ENCODE measurements at places on chromosomes 7 and 10.

DNA sequence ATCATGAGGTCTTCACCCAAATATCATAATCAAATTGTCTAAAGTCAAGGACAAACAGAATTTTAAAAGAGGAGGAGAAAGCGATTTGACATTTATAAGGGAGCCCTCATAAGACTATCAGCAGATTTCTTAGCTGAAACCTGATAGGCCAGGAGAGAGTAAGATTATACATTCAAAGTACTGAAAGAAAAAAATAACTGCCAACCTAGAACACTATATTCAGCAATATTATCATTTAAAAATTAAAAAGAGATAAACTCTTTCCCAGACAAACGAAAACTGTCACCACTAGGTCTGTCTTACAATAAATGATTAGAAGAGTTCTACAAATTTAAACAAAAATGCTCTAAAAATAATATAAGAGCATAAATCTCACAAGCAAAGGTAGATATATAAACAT lies 154.1 kb upstream of the TMEM106B start:
- DNase-seq, result no peak

DNA sequence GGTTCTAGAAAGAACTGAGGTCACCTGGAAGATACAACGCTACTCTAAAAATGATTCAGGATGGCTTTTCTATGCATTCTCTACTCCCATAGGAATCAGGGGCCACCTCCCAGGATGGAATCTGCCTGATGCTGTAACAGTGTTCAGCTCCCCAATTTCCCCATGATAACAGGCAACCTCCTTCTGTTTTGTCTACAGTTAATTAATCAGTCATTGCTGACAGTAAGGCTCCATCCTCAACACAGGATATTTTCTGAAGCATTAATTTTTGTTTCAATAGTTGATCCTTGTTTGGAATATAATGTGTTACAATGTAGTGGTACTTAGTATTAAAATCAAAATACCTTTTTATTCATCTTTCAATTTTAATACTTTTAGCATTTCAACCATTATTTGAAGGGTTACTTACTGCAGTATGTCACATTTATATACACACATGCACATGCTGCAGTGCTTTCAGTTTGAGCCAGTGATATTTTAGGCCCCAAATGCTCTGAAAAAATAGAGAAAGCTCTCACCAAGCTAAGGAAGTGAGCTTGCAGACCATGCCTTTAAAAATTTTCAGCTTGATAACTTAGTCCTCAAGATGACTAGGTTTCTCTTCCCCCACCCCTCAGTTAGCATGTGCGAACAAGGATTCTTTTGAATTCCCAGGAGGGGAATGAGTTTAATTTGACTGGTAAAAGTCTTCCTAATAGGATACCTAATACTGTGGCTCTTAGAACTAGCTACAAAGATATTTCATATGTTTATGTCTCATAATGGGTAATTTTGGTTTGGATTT lies 592 bp upstream of the PIK3CG start:
- no peak for DNase-seq

DNA sequence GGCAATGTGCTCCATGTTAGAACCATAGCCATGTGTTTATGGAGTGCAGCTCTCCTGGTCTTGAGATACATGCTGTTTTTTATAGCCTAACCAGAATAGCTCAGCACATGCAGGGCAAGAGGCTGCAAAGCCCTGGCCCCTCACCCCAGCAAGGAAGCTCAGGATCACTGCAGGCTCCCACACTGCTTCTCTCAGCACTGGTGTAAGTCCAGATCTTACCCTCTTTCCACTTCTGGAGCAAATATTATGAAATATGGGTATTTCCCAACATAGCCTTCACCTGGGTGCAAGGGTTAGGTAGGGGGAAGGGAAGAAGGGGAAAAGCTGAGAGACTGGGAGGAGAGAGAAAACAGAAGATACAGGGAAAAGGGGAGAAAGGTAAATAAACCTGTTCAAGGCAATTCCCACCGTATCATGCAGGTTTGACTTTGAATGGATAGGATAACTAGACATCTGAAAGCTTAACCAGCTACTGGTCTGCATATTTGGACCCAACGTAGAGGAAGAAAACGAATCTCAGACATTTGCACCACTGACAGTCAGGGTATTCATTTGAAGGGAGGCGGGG lies 19.7 kb downstream of the SKIDA1 start:
- DNase-seq, result no peak

DNA sequence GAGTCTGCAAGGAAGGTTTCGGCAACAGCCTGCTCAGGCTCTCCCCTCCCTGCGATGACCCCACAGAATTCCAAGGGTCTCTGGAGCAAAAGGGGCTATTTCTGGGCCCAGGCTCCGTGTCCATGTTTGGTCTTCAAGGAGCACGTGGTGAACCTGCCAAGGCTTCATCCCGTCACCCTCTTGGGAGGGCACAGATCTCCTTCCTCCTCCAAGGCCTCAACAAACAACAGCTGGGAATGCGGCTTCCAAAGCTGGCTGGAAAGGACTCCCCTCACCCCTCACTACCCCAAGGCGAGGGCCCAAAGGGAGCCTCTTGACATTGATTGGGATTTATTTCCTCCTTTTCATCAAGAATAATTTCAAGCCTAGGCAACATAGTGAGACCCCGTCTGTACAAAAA lies 14.0 kb upstream of the KPNA7 start:
- no peak for DNase-seq

DNA sequence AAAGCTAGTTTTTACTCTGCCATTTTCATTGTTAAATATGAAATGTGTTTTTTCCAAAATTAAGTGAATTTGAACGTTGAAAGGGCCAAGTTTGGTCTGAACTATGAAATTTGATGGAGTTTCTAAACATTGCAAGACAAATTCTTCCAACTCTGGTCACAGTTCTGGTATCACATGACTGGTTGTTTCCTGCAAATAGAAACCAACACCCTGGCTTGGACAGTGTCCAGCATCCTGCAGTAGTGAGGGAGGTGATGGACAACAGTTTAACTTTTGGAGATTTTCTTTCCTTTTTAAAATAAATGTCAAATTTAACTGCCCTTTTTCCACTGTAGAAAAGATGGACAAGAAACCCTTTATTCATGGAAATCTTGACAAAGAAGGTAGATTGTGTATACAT lies 54.8 kb upstream of the AGBL3 start:
- DNase-seq, result no peak

DNA sequence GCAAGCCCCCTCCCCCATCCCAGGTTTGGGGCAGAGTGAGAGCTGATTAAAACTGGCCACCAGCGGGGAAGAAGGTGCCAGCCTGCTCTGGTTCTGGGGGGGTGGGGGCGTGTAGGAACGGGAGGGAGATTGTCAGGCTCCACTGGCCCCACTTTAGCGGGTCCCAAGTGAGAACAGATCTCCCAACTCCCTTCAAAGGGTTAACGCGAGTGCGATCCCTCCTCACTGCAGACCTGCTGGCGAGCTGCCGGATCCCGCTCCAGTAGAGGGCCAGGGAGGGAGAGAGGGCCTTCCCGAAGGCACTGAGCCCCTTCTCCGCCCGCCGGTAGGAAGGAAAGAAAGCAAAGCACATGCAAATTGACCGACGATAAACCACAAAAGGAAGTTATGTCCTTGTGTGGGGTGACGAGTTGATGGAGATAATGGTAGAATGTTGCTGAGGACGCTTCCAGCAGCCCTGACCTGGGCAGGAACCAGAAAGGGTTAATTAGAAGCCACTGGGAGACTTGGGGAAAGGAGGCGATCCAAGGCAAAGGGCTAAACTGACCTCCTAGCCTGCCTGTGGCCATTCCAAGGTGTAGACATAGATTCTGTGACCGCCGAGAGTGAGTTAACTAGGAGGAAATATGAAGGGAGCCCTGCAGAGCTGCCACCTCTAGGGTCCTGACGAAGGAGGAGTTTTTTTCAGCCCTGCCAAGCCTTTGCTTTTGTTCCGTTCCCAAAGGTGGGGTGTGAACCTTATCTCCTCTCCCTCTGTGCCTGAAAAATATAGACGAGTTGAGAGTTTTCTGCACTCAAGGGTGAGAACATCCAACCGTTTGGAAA lies 1.5 kb downstream of the NRG3 start:
- no peak for DNase-seq

- DNase-seq, result peak; percentile 95
Measured at GRCh38 chr10:34584164-34584563, 230.9 kb downstream of the PARD3 start.

DNA sequence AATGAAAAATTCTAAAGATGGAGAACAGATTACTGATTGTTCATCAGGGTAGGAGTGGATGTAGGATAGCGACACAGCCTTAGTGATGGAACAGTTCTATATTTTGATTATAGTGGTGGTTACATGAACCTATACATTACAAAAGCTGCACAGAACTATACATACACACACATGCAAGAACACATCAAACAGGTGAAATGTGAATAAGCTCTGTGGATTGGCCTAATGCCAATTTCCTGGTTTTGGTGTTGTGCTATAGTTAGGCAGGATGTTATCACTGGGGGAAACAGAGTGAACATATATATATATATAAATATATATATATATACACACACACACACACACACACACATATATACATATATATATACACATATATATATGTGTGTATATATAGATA lies 76.4 kb upstream of the PIK3CG start:
- DNase-seq, result no peak

DNA sequence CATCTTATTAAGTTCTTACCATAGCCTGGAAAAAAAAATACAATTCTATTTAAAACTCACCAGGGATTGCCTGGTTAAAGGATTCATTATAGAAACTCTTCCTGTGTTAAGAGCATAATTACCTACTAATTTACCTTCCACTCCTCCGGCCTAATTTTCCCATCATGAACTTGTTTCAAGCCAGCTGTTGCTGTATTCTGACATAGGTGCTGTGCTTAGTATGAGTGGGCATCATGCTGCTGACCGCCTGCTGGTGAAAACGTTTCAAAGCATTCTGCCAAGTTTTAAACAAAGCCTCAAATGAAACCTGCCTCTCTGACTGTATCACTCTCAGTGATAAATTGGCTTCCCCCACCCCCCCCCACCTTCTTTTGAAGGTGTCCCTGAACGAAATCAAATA lies 47.8 kb upstream of the KCNMA1 start:
- no peak for DNase-seq

- peak; percentile 59 for DNase-seq
Measured at GRCh38 chr7:127791446-127792189, 139.6 kb downstream of the SND1 start.

DNA sequence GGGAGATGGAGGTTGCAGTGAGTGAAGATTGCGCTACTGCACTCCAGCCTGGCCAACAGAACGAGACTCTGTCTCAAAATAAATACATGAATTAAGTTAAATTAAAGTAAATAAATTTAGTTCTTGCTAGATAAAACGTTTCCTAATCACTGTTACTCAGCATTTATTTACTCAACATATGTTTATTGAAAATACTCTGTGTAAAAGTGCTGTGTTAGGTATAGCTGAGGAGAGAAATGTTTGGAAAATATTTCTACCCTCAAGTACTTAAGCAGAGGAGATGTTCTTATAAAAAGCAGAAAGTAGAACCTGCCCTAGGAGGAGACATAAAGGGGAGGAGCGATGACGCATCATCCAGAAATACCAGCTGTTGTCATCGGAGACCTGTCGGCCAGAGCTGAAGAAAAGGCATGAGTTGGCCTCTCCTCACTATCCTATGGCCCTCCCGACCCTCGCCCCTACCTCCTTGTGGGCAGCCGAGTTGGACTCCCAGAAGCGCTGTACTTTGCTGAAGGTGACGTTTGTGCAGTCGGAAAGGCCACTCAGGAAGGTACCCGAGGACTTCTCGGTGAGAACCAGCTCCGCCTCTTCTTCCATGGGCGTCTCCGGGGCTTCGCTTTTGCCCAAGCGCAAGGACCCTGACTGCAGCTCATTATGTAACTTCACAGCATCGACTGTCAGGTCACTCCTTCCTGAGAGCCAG lies 1.1 kb downstream of the RRP12 start:
- peak; percentile 85 for DNase-seq

DNA sequence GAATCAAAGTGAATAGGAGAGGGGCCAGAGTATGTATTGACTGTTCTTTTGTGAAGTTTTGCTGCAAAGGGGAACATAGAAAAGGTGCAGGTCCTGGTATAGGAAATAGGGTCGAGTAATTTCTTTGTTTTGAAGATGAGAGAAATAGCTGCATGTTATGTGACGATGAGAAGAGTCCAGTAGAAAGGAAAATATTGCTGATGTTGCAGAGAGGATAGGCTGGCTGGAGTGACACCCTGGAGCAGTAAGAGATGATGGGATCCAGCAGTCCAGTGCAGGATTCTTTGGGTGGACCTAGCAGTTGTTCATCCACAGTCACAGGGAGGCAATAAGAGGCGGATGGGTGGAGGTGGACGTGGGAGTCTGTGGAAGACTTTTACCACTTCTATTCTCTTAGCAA lies 2.1 kb upstream of the BMS1 start:
- no peak for DNase-seq

- peak; percentile 64 for DNase-seq
Measured at GRCh38 chr7:155860840-155861479, 48.7 kb upstream of the SHH start.

DNA sequence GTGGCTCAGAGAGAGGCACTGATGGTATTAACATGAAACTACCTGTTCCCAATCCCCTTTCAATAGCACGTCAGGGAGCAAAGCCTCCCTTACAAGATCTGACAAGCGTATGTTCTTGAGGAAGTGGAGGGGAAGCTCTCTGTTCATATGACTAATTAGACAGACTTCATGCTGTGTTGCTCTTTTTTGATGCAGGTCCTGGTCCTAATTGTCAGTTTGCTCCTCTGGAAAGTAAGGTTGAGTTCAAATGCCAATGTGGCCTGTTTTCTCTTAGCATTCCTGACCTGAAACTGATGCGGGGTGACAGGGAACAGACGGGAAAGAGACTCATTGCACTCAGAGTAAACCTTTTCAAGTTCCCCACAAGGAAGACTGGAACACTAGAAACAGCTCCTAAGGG lies 27.0 kb upstream of the TBX20 start:
- no peak for DNase-seq

GRCh38 chr7:75937958-75938786 lies 23.2 kb downstream of the POR start:
- DNase-seq, result peak; percentile 96

DNA sequence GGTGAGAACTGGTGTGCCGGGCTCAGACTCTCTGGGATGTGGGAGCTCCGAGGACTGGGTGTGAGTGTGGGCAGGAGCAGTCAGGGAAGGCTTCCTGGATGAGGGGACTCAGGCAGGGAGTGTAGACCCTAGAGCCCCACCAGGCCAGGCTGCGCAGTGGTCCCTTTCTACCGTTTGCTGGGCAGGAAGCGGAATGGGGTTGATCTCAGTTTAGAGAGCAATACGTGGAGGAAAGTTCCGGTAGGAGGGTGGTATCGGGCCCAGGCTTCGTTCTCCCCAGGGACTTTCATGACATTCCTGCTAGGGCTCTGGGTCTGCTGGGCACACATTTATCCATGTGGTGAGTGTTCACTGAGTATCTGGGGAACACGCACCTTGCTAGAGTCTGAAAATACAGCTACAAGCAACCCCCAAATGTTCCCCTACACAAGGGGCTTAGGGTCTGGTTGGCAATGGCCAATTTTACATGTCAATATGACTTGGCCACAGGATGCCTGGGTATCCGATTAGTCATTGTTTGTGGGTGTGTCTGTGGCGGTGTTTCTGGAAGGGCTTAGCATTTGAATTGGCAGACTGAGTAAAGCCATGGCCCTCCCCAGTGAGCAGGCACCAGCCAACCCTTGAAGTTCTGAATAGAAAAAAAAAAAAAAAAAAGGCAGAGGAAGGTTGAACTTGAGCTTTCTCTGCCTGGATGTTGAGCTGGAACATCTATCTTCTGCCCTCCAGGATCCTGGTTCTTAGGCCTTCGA lies 20.8 kb downstream of the GHRHR start:
- DNase-seq, result no peak

- no peak for DNase-seq
Measured at GRCh38 chr10:92790440-92790839, 57.9 kb upstream of the EXOC6 start.

GRCh38 chr7:38831259-38831996 lies 77.6 kb downstream of the VPS41 start:
- no peak for DNase-seq

GRCh38 chr10:45058992-45059561 lies 58.4 kb downstream of the ZNF22 start:
- DNase-seq, result no peak
